ENCODE measurements at places on chromosomes 3 and 15.

DNA sequence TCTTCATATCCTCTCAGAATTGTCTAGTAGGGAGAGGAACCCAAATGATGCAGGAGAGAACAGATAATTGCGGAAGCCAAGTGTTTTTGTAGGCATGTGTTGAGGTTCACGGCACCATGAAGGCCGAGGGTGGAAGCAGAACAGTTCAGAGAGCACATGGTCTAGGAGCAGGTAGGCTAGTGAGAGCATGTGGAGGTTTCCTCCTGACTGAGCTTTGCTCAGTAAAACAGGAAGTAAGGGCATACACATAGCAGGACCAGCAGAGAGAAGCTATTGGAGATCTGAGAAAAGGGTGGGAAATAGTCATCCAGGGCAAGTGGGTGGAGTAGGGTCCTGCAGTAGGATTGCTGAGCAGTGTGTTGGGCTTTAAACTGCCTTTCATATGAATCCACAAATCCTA is 491.1 kb downstream of the FHIT start:
- DNase-seq = no peak

GRCh38 chr3:143121241-143122088 is 1.9 kb downstream of the CHST2 start:
- peak; percentile 36 for DNase-seq

- DNase-seq = no peak
Measured at GRCh38 chr3:13480340-13481318, 523 bp downstream of the HDAC11 start.

- no peak for DNase-seq
Measured at GRCh38 chr3:27342267-27342666, 26.9 kb downstream of the NEK10 start.

DNA sequence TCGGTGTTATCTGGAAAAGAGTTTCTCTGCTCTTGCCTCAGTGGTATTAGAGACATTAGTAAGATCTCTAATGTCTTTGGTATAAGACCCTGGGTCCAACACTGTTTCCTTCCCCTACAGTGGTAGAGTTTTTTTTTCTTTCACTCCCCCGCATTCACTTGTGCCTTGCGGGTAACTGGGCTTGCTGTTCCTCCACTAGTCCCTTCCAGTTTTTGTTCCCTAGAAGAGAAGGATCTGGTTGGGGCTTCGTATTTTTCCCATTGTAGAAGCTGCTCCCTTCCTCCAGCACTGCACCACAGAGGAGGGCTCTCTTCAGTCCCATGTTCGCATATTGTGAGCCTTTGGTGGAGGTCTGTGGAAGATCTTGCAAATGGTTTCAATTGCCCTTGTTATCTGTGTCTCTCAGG is 13.7 kb downstream of the CTDSPL2 start:
- no peak for DNase-seq

DNA sequence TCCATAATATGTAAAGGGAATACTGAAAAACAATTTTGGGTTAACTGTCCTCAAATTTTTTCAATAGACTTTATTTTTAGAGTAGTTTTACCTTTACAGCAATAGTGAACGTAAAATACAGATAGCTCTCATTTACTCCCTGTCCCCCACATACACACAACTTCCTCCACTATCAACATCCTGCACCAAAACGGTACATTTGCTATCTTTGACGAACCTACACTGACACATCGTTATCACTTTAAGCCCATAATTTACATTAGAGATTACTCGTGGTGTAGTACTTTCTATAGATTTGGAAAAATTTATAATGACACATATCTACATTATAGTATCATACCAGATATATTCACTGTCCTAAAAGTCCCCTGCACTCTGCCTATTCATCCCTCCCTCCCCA is 16.9 kb upstream of the P2RY1 start:
- no peak for DNase-seq

- no peak for DNase-seq
Measured at GRCh38 chr3:9809239-9809614, 835 bp upstream of the TTLL3 start.

GRCh38 chr15:79990997-79991334 is 20.0 kb upstream of the BCL2A1 start:
- DNase-seq = no peak

DNA sequence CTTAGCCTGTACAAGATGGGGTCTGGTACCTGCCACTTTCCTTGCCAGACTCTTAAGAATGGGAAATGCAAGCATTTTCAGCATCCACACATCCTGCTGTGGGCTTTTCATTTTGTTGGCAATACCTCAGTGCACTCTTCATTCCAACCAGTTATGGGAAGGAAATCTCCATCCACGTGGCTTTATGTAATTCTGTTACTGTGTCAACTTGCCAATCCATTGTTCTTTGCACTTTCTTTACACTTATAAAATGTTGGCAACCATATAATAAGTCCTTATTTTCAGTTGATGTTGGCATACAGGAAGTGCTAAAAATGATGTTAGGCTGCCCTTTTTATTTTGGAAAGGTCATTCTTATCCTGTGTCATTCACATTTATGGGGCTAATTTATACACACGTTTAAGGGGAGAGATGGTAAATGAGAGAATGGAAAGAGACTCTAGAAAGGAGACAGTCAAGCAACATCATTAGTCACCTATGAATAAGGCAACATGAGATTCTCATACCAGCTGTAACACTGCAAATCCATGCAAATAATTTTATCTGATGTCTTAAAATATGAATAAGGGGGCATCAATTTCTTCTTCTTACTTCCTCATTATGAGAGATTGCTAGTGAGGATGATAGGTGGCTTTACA is 238.7 kb downstream of the CHST2 start:
- DNase-seq = no peak

DNA sequence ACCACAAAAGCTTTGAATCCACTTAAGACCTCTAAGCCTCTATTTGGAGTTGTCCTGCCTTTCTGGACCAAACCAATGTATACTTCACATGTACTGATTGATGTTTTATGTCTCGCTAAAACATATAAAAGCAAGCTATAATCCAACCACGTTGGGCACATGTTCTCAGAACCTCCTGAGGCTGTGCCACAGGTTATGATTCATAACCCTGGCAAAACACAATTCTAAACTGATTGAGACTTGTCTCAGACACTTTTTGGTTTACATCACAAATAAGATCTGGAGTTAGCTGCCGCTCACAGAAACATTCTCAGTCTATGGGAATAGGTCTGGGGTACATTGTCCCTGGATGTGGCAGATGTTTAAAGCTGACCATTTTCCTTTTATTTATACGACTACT is 53.4 kb upstream of the EPHA6 start:
- no peak for DNase-seq

GRCh38 chr3:29804044-29804443 is 523.2 kb downstream of the RBMS3 start:
- DNase-seq = no peak

DNA sequence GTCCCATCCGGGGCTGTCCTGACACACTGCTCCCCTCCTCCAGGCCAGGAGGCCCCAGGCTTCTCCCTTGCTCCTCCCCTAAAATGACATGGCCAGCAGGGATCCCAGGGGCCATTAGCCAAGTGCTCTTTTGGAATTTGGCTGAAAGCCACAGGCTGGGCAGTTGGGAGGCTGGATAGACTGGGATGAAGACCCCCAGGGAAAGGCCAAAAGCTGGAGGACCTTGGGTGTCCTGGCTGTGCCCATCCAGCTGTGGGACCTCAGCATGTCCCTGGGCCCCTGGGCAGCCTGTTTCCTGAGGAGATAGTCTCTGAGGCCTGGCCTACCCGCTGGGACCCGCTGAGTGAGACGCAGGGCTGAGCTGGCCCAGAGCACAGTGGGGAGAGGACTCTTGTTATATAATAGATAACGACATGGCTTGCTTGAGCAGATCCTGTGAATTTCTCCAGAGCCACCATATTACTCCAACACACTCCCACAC is 5.7 kb upstream of the PDE8A start:
- DNase-seq = no peak

- no peak for DNase-seq
Measured at GRCh38 chr3:99972380-99973104, 141.8 kb downstream of the FILIP1L start.

GRCh38 chr3:158728851-158729250 is 3.4 kb downstream of the RARRES1 start:
- no peak for DNase-seq

DNA sequence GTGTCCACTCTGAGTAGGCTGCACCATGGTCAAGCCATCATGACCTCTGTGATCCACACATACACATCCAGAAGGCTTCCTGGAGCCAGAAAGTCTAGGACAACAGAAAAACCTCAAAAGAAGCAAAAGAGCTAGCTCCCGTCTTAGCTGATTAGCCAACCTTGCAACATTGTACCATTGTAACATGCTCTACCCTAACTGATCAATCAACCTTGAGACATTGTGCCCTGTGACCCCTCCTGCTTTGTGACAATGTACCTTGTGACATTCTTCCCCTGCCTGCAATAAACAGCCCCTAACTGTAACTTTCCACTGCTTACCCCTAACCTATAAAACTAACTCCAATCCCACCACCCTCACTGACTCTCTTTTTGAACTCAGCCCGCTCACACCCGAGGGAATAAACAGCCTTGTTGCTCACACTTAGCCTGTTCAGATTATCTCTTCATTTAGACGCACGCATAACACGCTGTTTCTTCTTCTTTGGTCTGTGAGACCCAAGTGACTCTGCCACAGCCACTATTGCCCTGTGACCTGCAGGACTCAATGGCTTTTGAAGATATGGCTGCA is 1104.6 kb downstream of the OTOL1 start:
- no peak for DNase-seq

GRCh38 chr3:60854791-60855190 is 396.5 kb downstream of the FHIT start:
- DNase-seq = no peak

DNA sequence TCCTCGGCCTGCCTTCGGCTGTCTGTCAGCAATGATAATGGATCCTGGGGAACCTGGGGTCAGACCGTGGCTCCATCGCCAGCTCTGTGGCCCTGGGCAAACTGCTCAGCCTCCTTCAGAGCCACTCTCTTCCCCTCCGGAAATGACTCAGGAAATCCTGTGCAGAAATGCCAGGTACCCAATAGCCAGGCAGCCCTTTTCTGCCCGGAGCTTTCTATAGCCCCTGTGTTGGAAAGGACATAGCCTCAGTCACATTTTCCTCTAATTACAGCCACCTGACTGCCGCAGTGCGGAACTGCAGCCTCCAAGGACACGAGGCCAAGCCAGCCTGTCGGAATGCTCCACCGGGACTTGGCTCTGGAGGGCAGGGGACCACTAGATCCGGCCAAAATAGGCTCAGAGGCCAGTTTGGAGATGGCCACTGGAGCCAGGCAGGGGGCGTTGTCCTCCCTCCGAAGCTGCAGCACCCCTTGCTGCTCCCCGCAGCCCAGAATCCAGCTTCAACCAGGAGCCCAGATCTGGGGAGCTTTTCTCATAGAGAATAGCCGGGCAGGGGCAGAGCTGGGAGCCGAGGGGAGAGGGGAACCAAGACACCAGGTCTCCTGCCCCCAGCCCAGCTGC is 11.6 kb upstream of the ZXDC start:
- no peak for DNase-seq

DNA sequence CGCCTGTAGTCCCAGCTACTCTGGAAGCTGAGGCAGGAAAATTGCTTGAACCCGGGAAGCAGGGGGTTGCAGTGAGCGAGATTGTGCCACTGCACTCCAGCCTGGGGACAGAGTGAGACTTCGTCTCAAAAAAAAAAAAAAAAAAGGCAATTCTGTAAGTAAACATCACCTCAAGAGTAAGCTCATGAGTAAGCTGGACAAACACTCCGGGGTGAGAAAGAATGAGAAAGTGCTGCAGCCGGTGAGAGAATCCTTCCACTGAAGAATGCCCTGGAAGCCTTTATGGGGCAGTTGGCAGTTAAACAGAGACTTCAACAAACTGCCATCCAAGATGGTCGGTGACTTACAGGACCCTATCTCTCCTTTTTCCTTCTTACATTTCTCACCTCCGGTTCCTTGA is 47.5 kb downstream of the FEZF2 start:
- DNase-seq = no peak

GRCh38 chr15:83695901-83696425 is 42.0 kb downstream of the ADAMTSL3 start:
- no peak for DNase-seq

DNA sequence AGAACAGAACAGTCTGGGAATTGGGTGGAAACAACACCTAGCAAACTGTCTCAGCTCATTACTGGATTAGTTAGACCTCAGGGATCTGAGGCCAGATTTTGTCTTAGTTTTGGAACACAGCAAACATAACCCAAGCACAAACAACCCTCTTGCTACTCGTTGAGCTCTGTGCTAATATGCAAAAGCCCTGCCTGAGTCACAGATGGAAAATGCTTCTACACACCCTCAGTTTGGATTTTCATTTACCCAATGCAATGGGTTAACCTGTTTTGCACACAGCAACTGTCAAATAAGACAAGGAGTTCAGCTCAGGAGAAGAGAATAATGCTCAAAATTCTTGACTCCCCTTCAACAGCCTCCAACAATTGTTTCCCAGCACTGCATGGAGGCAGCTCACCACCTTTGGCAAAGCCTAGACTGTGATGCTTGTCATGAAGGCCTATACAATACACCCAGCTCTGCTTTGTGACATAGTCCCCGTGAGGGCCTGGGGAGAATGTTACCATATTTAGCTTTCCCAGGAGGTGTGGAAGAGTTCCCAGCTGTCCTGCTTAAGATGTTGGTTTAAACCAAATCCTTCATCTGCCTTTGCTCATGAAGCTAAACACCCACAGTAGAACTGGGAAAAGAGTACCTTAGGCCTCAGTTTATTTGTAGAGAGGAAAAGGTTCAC is 68.9 kb upstream of the MNS1 start:
- no peak for DNase-seq

GRCh38 chr15:60392601-60392985 is 5.2 kb downstream of the ANXA2 start:
- no peak for DNase-seq

DNA sequence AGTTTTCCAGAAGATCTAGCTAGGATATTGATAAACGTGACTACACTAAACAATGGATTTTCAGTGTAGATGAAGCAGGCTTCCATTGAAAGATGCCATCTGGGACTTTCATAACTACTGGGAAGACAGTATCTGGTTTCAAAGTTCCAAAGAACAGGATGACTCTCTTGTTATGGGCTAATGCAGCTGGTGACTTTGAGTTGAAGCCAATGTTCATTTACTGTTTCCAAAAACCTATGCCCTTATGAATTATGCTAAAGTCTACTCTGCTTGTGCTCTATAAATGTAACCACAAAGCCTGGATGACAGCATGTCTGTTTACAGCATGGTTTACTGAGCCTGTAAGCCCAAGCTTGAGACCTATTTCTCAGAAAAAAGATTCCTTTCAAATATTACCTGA is 245.4 kb downstream of the GBE1 start:
- no peak for DNase-seq

Data from stimulated activated CD8-positive, alpha-beta memory T cell treated with anti-CD3 and anti-CD28 coated beads, Interleukin-7, amount 100 ng/mL, for 1 hour (primary cell).